ENCODE measurements at places on chromosomes 5 and 9.

GRCh38 chr9:87405677-87406542, 91.8 kb upstream of the DAPK1 start:
- DNase-seq = no peak

DNA sequence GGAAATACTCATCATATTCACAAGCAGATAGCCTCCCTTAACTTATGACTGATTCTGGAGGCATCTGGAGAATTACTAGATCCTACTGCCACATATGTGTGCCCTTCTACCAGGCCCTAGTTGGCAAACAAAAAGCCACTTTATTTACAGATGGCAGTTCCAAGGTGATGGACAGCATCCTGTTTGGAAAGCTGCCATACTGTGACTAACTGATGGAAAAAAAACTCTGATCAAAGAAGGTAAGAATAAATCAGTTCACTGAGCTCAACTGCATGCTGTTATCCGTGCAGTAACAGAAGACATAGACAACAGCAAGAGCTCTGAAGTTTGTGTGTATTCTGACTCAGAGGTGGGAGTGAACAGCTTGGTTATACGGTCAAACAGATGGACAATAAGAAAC, 279.8 kb upstream of the POU5F2 start:
- no peak for DNase-seq

GRCh38 chr9:83959061-83959460, 21.0 kb downstream of the HNRNPK start:
- DNase-seq = no peak

GRCh38 chr9:83012922-83013838, 49.8 kb downstream of the RASEF start:
- DNase-seq = no peak

- no peak for DNase-seq
These were observed 87.6 kb downstream of the FBXO38 start for GRCh38 chr5:148471379-148471778.

DNA sequence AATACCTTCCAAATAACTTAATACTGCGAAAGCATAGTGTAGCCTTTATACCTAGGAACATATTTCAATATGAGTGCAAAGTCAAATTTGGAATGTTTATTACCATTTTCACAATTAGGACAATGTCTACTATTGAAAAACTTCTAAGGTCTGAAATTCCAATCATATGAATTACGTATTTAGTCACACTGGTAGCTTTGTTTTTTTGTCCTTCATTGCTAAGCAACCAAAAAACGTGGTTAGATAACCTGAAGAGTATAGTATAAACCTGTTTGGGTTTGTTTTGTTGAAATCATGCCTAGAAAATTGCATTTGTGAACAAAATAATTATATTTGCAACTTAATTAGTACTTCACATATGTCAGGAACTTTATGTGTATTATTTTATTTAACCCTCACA, 134.2 kb downstream of the FBXO4 start:
- DNase-seq = no peak

GRCh38 chr9:134570151-134570621, 71.4 kb upstream of the COL5A1 start:
- no peak for DNase-seq

DNA sequence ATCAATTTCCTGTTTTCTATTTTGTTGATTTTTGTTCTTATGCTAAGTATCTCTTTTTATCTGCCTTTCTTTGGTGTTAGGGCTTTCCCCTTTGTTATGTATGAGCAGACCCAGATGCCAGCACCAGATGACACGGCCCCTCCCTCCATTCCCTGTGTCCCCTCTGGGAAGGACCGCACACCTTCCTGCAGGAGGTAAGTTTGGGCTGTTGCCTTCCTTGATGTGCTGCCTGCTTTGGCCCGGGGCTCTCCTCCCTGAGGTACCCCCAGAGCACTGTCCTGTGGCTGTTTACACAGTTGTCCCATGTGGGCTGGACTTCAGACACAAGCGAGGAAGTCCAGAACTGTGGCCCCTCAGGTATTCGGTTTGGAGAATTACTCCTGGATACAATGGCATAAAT, 343.8 kb upstream of the IRX1 start:
- no peak for DNase-seq

GRCh38 chr5:154193283-154193682, 2.8 kb downstream of the GALNT10 start:
- DNase-seq = no peak

DNA sequence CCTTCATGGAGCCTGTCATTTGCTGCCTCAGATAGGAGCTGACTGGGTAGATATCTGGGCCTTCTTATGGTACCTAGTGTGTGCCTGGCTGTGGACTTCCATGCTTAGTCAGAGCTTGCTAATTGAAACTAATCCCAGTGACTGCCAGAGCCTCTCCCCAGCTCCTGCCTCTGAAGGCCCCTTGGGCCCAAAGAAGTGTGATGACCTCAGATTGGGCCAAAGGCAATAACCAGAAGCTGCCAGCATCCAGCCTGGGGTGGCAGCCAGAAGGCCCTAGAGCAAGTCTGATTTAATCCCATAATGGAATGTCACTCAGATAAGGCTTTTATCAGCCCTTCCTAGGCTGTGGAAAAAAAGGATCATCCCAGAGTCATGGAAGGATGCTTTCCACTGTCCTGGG, 17.1 kb upstream of the CDC23 start:
- no peak for DNase-seq

DNA sequence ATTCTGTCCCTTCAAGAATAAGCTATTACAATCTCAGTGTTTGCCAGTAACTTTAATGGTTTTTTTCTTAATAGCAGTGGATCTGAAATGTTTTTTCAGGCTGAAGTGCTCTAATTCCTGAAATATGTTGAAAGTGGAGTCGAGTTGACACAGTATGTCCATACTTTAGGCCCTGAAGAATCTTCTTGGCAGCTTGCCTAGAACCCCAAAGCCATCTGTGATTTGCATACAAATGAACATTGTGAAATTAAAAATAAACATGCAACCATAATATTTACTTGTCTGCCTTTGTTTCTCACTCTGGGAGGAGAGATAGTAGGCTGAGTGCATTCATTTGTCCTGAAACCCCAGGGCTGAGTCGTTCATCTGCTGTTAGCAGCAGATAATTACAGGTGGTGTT, 152.7 kb downstream of the ADCY2 start:
- no peak for DNase-seq

DNA sequence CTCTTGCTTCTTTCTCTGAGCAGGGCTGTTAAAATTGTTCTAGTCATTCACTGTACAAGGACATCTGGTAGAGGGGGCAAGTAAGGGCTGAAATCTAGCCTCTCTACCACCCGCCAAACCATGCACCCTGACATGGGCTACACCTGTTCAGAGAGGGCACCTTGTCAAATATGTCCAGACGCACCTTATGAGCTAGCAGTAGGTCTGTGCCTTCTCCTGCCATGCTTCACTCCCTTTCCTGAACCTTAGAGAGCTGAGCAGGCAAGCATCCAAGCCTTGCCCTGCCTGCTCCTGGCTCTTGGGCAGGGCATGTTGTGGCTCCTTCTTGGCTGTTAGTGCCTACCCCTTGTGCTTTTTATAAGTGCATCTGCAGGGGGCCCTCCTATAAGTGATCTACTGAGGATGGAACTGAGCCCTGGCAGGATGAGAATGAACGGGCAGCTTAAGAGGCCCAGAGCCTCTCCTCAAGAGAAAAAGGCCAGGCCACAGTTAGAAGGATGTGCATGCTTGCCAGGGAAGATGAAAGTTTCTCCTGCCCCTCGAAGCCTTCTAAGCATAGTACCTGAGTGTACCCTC, 3.8 kb upstream of the NEUROG1 start:
- no peak for DNase-seq

GRCh38 chr5:131265311-131265803, 1.5 kb downstream of the CDC42SE2 start:
- DNase-seq = no peak

- no peak for DNase-seq
These were observed 644 bp downstream of the TSC1 start for GRCh38 chr9:132943651-132944293.

All from ovary (tissue), 10 donors.